Activated naive CD8-positive, alpha-beta T cell treated with anti-CD3 and anti-CD28 coated beads, Interleukin-2, amount 50 U/mL, for 24 hours (primary cell): ENCODE measurements at places on chromosomes 7 and 10.

GRCh38 chr7:75953431-75953830, 38.5 kb downstream of the POR start:
- no peaks in the 10 kb centered on the region for H3K27me3 ChIP-seq
- no peak for DNase-seq
- no peaks in the 10 kb centered on the region for H3K36me3 ChIP-seq
- no peak overlapping the region for H3K4me3 ChIP-seq
- no peak overlapping the region for H3K27ac ChIP-seq
- no peaks in the 10 kb centered on the region for H3K4me1 ChIP-seq

GRCh38 chr7:85065888-85066485, 120.9 kb downstream of the SEMA3D start:
- H3K36me3 ChIP-seq, result no peaks in the 10 kb centered on the region
- DNase-seq, result no peak
- H3K27ac ChIP-seq, result no peak overlapping the region
- no peaks in the 10 kb centered on the region for H3K27me3 ChIP-seq

DNA sequence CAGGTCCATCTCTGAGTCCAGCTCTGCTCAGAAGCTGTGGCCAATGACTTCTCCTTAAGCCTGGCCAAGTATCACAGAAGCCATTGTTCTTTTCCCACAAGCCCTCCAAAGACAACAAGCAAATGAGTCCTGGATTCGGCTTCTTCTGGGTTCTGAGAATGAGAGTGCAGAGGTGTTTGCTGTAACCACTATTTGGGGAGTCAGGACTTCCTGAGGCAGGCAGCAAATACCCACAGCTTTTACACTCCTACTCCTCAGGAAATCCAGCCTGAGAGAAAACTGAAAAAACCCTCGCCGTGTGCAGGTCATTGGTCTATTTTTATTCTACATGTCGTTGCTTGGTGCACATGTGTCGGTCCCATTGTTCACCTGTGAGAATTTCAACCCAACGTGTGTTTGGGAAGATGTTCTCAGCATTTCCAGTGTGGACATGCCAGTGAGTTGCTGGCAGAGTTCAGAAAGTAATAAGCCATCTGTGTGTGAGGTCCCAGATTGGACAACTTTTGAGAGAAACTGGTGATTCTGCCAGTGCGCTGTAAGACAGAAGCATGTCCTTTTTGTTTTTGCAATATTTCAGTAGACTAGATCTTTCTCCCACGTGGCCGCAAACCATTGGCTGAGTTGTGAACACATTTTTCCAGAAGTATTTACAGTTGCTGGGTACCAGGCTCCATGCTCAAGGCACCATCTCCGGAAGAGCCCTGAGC, 121.6 kb upstream of the LYZL2 start:
- peak overlapping the region; percentile 53 for H3K27ac ChIP-seq
- H3K4me3 ChIP-seq, result peak overlapping the region; percentile 47
- H3K36me3 ChIP-seq, result no peaks in the 10 kb centered on the region
- peaks cover 3% of the 10 kb centered on the region for H3K27me3 ChIP-seq
- DNase-seq, result no peak

- H3K27me3 ChIP-seq, result peaks cover 20% of the 10 kb centered on the region
- no peaks in the 10 kb centered on the region for H3K36me3 ChIP-seq
- peaks cover 28% of the 10 kb centered on the region for H3K4me1 ChIP-seq
- H3K4me3 ChIP-seq, result no peak overlapping the region
- no peak for DNase-seq
Measured at GRCh38 chr7:66202441-66202840, 2.7 kb upstream of the TPST1 start.

DNA sequence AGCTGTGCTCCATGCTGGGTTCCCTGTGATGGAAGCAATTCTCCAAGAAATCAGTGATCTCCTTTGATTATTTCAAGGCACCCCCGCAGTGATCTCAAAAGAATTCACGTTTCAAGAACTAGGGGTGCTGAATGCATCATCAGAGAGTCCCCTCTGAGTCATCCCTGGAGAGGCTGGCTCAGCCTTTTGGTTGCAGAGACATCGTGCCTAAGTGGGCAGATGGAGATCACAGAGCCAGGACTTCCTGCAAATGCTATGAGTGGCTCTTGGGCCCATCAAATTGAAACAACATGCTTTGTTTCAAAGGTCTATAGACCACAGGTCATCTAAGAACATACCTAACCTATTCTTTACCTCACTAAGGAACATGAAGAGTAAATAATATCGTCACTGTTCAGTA, 41.5 kb upstream of the PLEKHA1 start:
- H3K4me1 ChIP-seq, result peaks cover 13% of the 10 kb centered on the region
- H3K27me3 ChIP-seq, result peaks cover 30% of the 10 kb centered on the region
- no peaks in the 10 kb centered on the region for H3K36me3 ChIP-seq

DNA sequence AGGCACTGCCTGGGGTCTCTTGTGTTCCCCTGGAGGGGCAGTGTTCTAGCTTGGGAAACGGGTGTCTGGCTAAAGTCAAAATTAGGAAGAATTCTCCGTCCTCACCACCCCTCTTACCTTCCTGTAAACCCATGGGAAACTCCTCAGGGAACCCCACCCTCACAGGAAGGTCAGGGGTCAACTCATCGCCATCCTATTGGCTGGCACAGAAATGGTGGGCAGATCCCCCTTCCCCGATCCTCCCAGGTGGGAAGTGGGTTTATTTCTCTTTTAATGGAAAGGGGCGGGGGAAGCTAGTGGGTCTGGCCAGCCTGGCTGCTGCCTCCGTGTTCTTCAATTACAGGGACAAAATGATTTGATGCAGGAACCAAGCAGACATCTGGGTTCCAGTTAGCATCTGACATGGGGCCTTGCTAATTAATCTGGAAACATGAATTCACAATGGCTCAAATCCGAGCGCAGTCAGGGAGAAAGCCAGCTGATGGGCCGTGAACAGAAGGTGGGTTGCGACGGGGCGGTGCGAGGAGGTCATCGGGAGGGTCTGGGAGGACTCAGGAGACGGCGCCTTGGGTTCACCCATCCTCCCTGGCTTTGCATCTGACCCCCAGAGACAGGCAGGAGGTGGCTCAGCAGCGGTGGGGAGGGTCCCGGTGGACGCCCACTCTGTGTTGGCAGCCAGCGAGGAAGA, 66.6 kb downstream of the SLIT1 start:
- H3K27ac ChIP-seq, result no peak overlapping the region
- H3K36me3 ChIP-seq, result no peaks in the 10 kb centered on the region
- H3K4me3 ChIP-seq, result no peak overlapping the region
- H3K4me1 ChIP-seq, result no peaks in the 10 kb centered on the region

- no peak overlapping the region for H3K27ac ChIP-seq
- DNase-seq, result peak; percentile 7
- no peak overlapping the region for H3K4me3 ChIP-seq
Measured at GRCh38 chr7:137961200-137962177, 40.4 kb downstream of the CREB3L2 start.

GRCh38 chr10:21750424-21750823, 216.4 kb downstream of the MLLT10 start:
- no peak overlapping the region for H3K27ac ChIP-seq
- H3K4me1 ChIP-seq, result peaks cover 8% of the 10 kb centered on the region
- H3K36me3 ChIP-seq, result peaks cover 2% of the 10 kb centered on the region

DNA sequence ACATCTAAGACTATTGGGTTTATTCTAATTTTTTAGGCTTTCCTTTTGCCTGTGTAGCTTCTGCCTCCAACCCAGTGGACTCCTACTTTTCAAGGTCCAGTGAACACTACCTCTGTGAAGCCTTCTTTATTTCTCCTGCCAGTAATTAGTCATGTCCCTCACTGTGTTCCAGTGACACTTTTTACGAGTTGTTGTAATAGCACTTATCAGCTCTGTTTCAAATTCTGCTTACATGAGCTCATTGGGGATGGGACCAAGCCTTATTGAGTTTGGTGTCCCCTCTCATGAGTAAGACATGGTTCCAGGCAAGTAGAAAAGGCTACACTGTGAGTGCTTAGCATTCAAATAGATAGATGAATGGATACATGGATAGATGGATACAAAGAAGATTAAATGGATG, 184.6 kb downstream of the HIBADH start:
- no peak overlapping the region for H3K4me3 ChIP-seq
- H3K4me1 ChIP-seq, result no peaks in the 10 kb centered on the region
- no peaks in the 10 kb centered on the region for H3K36me3 ChIP-seq
- H3K27me3 ChIP-seq, result no peaks in the 10 kb centered on the region
- no peak overlapping the region for H3K27ac ChIP-seq
- no peak for DNase-seq

GRCh38 chr7:5170251-5170650, 19.8 kb upstream of the WIPI2 start:
- no peak overlapping the region for H3K4me3 ChIP-seq
- DNase-seq, result no peak
- H3K27ac ChIP-seq, result no peak overlapping the region

DNA sequence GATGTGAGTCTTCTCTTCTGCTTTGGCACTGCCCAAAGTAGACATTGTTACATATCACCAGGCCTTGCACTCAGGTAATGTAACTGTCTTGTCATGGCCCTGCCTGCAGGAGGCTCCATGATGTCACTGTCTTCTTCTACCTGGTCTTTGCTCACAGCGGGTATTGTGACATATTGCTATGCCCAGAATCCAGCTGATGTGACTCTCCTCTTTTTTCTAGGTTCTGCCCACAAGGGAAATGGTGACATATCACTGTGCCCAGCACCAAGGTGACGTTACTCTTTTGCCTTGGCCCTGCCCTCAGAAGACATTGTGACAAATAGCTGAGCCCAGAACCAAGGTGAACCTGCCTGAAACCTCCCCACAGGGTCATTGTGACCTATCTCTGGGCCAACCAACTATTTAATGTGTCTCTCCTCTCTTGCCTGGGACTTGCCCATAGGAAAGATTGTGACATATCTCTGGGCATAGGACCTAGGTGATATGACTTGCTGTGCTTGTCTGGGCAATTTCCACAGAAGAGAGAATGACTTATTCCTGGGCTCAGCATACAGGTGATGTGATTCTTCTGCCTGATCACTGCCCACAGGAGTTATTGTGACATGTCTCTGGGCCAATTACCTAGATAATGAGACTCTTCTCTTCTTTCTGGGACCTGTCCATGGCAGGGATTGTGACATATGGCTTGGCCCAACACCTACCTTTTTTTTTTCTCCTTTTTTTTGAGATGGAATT, 26.5 kb upstream of the ZNF107 start:
- no peak overlapping the region for H3K27ac ChIP-seq
- no peak overlapping the region for H3K4me3 ChIP-seq
- H3K36me3 ChIP-seq, result no peaks in the 10 kb centered on the region
- DNase-seq, result no peak

DNA sequence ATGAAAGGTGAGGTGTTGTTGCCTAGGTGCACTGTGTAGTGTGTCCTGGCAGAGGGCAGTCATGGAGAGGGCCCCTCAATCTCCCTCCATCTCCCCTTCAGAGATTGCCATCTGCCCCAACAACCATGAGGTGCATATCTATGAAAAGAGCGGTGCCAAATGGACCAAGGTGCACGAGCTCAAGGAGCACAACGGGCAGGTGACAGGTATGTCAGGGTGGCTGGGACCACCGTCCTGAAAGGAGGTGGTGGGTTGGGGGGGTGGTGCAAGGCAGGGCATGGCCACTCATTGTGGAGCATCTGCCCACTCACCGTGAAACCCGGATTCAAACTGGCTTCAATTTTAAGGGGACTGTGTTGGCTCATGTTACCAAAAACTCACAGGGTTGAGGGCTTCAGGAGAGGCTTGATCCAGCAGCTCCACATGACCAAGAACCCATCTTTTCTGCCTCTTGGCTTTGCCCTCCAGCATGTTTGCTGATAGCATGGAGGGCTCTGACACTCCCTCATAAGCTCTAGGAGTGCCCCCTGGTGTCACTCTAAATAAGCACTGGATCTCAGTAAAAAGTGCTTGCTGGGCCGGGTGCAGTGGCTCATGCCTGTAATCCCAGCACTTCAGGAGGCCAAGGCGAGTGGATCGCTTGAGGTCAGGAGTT, 12.2 kb downstream of the ARPC1B start:
- H3K27ac ChIP-seq, result peak overlapping the region; percentile 54
- DNase-seq, result no peak
- peaks cover 32% of the 10 kb centered on the region for H3K4me1 ChIP-seq
- H3K4me3 ChIP-seq, result no peak overlapping the region
- H3K27me3 ChIP-seq, result no peaks in the 10 kb centered on the region

DNA sequence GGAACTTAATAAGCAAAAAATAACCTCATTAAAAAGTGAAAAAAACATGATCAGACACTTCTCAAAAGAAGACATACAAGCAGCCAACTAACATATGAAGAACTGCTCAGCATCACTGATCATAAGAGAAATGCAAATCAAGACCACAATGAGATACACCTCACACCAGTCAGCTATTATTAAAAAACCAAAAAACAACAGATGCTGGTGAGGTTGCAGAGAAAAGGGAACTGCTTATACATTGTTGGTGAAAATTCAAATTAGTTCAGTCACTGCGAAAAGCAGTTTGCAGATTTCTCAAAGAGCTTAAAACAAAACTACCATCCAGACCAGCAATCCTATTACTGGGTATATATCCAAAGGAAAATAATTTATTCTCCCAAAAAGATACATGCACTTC, 513.3 kb downstream of the MDFIC start:
- H3K4me3 ChIP-seq, result no peak overlapping the region
- no peak overlapping the region for H3K27ac ChIP-seq
- H3K36me3 ChIP-seq, result no peaks in the 10 kb centered on the region

DNA sequence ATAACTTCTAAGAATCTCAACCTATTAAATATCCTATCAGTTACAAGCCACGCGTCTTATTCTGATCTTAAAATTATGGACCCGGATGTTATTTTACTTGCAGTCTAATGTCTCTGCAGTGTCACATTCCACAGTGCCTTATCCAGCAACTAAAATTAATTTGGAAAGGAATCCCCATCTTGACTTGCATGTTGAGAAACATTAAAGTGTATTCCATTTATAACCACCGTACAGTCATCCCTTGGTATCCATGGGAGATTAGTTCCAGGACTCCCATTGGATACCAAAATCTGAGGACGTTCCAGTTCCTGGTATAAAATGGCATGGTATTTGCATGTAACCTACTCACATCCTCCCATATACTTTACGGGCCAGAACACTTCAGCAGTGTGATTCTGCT, 194.7 kb downstream of the ARHGAP21 start:
- H3K4me3 ChIP-seq, result no peak overlapping the region
- no peak overlapping the region for H3K27ac ChIP-seq
- H3K4me1 ChIP-seq, result no peaks in the 10 kb centered on the region
- no peaks in the 10 kb centered on the region for H3K36me3 ChIP-seq
- no peak for DNase-seq

GRCh38 chr10:101066146-101066895, 4.5 kb downstream of the KAZALD1 start:
- peak; percentile 53 for DNase-seq
- peaks cover 40% of the 10 kb centered on the region for H3K4me1 ChIP-seq
- H3K27ac ChIP-seq, result no peak overlapping the region
- peaks cover 41% of the 10 kb centered on the region for H3K27me3 ChIP-seq
- peak overlapping the region; percentile 45 for H3K4me3 ChIP-seq
- no peaks in the 10 kb centered on the region for H3K36me3 ChIP-seq

GRCh38 chr10:77555591-77556212, 81.9 kb downstream of the KCNMA1 start:
- H3K4me3 ChIP-seq, result no peak overlapping the region
- no peaks in the 10 kb centered on the region for H3K36me3 ChIP-seq
- no peak for DNase-seq
- H3K4me1 ChIP-seq, result no peaks in the 10 kb centered on the region
